T47D (cell line): ENCODE measurements at places on chromosomes 13 and 19.

DNA sequence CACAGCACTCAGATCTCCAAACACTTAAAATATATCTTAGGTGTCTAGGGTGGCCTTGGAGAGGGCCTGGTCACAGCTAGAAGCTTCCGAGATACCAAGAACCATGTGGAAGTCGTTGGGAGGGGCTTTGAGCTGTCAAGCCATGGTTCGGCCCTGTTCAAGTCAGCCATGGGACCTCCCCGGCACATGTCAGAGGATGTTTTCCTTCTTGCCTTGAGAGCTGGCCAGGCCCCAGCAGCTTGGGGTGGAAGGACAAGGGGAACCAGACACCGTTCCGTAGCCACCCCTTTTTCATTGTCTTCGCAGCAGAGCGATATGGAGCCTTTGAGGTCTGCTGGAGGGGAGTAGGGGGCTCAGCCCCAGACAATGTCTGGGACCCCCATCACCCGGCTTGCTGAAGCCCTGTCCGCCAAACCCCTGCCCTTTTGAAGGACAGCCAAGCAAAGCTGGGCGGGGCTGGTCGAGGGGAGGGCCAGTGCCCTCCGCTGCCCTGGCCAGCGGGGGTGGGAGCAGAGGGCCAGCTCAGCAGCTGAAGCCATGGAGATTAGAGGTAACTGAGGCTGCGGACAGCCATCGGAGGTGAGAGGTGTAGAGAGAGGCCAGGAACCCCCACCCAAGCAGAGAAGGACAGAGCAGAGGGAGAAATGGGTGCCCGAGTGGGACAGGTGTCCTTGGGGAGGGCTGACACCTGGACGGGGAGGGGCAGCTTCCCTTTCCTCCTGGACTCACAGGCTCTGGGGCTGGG is 435 bp downstream of the KLK11 start:
- no peak for DNase-seq

- DNase-seq: no peak
Measured at GRCh38 chr19:51971624-51972023, 15.0 kb downstream of the ZNF350 start.

DNA sequence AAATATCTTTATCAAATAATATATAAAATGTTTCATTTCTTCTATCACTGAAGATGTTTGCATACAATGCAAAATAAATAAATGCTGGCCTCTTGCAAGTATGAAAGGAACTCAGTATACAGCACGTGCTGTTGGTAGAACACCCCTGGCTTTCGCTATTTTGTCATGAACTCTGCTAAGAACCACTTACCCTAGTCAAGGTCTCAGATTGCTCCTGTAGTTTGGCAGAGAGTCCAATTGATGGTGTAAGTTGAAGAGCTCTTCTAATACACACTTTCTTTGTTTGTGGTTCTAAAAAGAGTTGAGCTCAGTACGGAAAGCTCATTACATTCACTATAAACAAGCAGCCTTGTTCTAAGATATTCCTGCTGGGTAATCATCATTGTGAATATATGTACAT is 1258.9 kb downstream of the EFNB2 start:
- DNase-seq: no peak

GRCh38 chr13:74131227-74131626 is 3.0 kb downstream of the KLF12 start:
- no peak for DNase-seq

- DNase-seq: peak; percentile 41
Measured at GRCh38 chr13:95698047-95698749, 21.3 kb downstream of the DNAJC3 start.

DNA sequence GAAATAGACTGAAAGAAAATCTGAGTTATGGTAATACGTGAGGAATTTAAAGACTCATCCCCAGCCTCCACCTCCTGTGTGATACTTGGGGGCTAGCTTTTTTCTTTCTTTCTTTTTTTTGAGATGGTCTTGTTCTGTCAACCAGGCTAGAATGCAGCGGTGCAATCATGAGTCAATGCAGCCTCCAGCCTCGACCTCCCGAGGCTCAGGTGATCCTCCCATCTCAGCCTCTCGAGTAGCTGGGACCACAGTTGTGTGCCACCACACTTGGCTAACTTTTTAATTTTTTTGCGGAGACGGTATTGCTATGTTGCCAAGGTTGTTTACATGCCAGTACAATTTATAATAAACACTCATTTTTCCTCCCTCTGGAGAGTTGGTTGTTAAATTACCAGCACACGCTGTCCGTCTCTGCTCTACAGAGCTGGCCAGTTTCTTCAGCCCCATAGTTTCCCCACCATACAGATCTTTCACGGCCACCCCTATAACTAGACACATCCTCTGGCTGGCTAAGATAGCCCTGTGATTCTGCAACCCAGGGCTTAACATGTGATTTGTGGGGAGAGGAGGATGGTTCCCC is 4.8 kb downstream of the TNFSF9 start:
- DNase-seq: no peak

DNA sequence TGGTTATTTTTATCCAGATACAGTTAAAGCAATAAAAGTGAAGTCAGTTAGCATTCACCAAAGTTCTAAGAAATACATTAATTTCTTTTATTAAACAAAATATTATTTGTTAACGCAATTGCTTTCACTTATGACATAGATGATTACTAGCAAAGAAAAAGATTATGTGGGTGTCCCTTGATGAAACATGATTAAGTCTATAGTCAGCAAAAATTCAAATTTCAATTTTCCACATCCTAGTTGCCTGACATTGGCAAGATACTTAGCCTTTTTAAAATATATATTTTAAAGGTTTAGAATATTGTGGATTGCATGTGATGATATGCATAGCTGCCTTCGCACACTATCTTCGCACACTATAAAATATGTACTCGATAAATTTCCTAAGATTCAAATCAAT is 1780.5 kb upstream of the MIR17HG start:
- no peak for DNase-seq

- no peak for DNase-seq
Measured at GRCh38 chr13:104553186-104553585, 1487.0 kb upstream of the SLC10A2 start.

GRCh38 chr13:68257111-68257842 is 1027.1 kb upstream of the PCDH9 start:
- DNase-seq: no peak

DNA sequence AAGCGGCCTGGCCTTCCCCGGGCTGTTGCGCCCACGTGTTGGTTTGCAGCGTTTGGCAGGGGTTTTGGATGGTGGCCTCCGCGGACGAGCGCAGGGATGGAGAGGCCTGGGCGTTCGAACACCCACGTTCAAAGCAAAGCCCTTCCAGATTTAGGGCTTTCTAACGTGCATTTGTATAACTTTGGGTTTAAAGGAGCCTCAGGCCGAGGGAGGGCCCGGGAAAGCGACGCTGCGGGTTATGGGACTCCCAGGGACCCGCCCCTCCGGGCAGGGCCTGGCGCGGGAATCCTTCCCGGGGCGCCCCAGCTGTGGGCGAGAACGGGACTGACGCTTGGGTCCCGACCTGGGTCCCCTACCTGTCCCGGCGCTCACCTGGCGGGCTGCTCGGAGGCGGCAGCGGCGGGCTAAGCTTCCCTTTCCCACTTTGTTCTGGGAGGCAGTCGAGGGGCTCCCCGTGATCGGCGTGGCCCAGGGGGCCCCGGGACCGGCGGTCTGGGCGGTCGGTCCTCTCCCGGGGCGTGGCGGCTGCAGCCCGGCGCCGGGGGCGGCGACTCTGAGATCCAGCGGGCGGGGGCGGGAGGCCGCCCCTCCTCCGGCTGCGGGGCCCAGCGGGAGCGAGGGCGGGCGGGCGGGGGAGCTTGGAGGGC is at the start of gene FBXO17:
TSS of gene FBXO17 (minus strand) at position 529 of the 647 bp plus-strand sequence. CDS start 25,423 bp downstream, outside the sequence.
- no peak for DNase-seq

GRCh38 chr19:8257052-8257443 is 47.9 kb downstream of the CERS4 start:
- DNase-seq: no peak

DNA sequence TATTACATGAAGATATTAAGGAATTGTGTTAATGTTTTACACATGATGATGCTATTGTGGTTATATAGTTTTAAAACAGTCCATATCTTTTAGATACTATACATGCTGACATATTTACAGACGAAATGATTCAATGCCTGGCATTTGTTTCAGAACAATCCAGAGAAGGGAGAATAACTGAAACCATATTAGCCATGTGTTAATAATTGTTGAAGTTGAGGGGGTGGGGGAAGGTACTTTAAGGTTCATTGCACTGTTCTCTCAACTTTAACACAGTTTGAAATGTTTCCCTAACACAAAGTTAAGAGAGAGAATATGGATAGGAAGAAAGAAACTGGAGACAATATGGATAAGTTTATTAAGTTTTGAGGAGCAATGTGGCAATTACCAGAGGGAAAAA is 5.8 kb downstream of the CRYL1 start:
- no peak for DNase-seq

GRCh38 chr19:50626011-50626410 is 13.7 kb downstream of the SYT3 start:
- no peak for DNase-seq

DNA sequence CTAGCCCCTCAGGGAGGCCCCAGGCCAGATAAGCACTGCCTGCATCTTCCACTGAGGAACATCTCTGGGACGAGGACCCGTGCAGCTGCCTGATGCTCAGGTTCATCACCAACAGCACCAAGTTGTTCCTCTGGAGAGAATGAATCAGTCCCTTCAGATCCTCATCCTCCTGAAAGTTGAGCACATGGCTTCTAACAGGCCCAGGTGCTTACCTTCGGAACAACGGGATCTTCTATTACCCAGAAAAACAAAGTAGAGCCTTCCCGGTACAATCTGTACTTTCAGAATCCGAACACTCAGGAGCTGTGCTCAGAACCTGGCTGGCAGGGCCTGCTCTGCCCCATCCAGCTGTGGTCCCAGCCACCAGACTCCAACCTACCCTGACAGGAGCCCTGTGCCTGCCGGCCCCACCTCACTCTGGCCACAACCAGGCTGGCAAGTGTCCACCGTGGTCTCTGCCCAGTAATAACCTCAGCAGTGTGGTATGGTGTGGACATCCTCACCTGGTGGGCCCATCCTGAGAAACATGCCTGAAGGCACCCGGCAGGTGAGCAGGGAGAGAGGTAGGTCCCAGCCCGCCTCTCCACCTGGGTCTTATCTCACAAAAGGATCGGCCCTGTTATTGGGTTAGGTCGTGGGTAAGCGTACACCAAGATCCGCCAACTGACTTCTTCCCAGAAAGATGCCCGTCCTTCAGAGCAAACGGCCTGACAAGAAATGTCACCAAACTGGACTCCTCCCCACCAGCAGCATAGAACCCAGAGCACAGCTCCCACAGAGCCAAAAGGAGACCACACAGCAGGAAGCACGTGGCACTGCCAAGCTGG is 34.1 kb downstream of the ELL start:
- DNase-seq: peak; percentile 63

GRCh38 chr19:49801966-49802661 is 11.0 kb downstream of the FUZ start:
- DNase-seq: peak; percentile 71

DNA sequence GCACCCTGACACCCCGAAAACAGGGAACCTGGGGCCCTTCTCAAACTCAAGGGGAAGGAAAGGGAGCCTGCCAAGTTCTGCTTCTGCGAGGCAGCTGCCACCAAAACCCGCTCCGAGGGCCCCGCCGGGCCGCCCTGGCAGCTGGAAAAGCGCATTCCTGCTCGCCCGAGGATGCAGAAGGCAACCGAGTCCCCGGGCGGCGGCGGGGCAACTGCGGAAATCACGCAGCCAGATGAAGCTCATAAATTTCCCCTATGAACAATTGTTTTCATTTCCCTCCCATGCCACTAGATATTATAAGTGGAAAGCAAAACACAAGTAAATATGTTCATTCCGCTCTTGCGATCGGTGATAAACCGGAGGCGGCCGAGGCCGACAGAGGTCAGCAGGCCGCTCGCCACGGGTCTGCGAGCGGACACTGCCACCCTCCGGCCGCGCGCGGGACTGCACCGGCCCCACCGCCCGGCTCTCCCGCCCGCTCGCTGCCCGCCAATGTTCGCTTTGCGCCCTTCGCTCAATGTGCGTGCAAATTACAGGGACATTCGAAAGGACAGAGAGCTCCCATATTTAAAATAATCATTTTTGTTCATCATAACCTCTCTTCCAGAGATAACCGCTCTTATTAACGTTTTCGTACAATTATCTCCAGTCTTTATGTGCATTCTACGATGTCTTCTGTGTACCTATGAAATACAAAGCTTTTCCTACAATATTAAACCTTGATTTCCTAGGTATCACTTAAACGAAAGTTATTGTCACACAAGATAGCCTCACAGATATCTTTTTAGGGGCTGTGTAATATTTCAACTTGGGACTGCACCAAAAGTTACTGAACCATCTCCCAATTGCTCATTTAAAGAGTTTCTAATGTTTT is 120.8 kb upstream of the ZNF507 start:
- DNase-seq: peak; percentile 44

GRCh38 chr19:3443840-3444694 is 36.3 kb downstream of the SMIM24 start:
- DNase-seq: no peak

DNA sequence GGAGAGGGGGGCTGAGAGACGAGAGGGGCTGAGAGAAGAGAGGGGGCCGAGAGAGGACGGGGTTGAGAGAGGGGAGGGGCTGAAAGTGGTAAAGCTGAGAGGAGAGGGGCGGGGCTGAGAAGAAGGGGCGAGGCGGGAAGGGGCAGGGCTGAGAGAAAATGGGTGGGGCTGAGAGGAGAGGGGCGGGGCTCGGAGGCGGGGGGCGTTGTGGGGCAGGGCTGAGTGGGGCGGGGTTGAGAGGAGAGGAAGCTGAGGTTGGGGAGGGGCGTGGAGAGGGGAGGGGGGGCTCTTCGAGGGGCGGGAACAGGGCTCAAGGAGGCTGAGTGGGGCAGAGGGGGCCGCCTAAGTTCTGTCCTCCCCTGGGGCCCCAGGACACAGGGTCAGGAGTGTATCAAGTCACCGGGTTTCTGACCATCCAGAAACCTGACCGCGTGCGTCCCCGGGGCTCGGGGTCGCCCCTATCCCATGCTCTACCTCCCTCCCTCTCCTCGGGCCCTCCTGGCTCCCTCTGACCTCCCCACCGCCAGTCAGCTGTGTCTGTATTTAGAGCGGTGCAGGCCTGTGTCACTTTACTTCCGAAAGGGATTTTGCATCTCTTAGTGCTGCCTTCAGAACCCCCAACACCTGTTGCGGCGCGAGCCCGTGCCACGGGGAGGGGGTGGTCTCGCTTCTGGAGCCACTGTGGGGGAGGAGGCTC is 38.6 kb upstream of the SEMA6B start:
- peak; percentile 63 for DNase-seq

- no peak for DNase-seq
Measured at GRCh38 chr13:43831088-43831487, 44.3 kb upstream of the ENOX1 start.
